Left colon (tissue), 2 donors: ENCODE measurements at places on chromosomes 5 and 9. TPM values are rescaled to one million over a fixed set of nuclear protein-coding genes. Genes with fewer than 3 reads are reported as not detected.

DNA sequence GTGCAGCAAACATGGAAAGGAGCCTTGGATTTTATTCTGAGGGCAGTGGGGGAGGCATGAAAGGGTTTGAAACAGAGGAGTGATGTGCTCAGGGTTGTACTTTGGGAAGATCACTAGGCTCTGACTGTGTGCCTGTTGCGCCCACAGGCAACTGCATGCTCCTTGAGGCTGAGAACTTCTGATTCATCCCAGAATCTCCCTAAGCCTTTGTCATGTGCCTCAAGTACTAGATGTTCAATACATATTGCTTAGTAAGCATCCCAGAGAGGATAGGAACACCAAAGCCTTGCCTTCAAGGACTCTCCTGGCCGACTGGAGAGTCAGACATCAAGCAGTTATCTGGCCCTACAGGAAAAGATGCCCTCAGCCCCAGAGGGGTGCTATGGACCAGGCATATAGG lies 54.1 kb downstream of the ARHGEF37 start:
- no peak for DNase-seq

GRCh38 chr9:109831998-109832658 lies 52.1 kb downstream of the PALM2AKAP2 start:
- DNase-seq: no peak

DNA sequence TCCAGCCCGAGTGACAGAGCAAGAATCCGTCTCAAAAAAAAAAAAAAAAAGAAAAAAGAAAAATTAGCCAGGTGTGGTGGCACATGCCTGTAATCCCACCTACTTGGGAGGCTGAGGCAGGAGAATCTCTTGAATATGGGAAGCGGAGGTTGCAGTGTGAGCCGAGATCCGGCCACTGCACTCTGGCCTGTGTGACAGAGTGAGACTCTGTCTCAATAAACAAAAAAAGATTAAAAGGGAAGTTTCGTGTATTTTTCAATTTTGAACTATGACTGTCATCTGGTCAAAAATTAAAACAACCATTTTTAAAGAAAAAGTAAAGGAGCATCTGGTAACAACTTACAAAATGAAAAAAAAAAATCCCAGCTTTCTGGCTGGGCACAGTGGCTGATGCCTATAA lies 36.3 kb upstream of the PLIN2 start:
- no peak for DNase-seq

DNA sequence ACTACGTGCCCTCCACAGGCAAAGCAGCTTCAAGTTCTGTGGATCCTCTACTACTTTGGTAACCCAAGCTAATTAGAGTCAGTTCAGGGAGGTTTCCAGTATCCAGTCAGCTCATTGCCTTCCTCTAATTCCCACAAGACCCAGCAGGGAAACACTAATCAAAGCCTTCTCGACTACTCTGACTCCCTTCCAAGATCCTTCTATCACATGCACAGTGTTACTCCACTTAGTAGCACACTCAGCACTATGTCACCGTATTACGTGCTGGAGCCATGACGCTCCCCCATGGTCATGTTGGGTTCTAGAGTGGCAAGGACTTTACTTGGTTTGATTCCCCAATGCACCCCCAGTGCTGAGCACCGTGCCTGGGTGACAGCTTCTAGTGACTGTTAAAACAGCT lies 53.0 kb downstream of the DCP2 start:
- no peak for DNase-seq

DNA sequence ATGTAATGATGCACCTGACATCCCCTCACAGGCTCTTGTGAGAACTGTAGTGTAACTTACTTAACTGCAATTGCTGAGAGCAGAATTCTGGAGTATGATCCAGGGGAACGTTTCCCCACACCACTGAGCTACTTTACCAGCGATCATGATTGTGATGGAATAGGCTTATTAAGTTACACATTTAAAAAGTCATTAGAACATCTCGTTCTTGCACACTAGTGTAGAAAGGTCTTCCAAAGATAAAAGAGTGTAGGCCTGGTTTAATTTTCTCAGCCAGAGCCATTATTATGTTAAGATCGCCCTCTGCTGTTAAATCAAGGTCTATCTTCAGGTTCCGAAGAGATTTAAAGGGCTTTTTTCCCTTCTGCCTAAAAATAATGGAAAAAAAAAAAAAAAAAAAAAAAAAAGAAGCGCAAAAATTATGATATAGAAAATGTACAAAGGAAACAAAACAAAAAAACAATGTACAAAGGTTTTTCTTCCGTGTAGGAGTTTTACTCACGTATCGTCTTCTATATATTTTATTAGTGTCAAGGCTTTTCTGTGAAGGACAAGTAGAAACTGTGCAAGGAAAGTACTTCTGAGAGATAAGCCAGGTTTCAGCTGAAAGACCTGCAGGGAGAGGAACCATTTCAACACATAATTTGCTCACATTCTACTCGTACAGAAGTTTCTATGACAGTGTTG lies 18.6 kb upstream of the MOB3B start:
- no peak for DNase-seq

DNA sequence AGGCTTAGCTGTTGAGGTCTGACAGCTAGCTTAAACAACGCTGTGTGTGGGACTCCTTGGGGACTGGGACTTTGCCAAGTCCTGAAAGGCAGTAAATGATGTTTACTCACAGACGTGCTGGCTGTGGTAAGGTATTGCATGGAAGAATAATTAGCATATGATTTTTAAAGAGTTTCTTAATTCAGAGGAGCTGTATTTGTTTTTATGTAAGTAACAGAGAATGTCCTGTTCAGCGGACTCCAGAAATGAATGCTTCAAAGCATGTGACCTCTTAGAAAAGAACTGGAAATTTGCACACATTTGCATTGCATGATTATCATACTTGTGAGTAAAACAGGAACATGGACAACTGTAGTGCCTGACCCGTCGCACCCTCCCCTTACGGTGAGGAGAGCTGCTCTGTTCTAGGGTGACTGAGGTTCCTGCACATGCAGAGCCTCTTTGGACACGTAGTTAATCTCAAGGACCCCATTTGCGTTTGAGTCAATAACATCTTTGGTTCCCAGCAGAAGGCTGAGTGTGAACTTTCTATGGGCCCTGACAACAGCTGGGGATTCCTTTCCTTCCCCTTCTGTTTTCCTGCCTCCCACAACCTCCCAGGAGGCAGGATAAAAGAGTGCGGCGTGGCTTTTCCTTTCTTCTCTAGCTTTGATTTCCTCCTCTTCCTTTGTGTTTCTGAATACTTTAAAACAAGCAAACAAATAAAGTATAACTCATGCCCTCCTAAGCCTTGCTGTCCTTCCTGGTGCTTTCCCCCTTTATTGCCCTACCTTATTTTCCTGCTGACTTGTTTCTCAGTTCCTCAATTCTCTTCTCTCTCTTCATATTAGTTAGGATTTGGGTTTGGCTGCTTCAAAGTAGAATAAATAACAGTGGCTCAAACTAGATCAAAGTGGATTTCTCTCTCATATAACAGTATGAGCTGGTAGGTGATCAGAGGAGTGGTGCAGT lies 157.2 kb upstream of the CD180 start:
- DNase-seq: no peak

DNA sequence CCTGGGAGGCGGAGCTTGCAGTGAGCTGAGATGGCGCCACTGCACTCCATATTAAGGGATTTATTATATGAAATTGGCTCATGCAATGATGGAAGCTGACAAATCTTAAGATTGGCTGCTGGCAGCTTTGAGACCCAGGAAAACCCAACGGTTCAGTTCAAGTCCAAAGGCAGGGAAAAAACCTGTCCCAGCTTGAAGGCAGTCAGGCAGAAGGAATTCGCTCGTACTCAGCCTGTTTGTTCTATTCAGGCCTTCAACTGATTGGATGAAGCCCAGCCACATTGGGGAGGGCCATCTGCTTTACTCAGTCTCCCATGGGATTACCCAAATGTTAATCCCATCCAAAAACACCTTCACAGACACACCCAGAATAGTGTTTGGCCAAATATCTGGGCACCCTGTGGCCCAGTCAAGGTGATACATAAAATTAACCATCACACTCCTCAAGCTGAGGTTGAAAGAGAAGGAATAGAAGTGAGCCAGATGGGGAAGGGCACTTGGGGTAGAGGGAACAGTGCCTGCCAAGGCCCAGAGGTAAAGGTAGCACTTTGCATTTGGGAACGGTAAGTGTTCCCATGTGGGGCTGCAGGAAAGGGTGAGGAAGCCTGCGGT lies 8.5 kb upstream of the ORM1 start:
- DNase-seq: no peak

DNA sequence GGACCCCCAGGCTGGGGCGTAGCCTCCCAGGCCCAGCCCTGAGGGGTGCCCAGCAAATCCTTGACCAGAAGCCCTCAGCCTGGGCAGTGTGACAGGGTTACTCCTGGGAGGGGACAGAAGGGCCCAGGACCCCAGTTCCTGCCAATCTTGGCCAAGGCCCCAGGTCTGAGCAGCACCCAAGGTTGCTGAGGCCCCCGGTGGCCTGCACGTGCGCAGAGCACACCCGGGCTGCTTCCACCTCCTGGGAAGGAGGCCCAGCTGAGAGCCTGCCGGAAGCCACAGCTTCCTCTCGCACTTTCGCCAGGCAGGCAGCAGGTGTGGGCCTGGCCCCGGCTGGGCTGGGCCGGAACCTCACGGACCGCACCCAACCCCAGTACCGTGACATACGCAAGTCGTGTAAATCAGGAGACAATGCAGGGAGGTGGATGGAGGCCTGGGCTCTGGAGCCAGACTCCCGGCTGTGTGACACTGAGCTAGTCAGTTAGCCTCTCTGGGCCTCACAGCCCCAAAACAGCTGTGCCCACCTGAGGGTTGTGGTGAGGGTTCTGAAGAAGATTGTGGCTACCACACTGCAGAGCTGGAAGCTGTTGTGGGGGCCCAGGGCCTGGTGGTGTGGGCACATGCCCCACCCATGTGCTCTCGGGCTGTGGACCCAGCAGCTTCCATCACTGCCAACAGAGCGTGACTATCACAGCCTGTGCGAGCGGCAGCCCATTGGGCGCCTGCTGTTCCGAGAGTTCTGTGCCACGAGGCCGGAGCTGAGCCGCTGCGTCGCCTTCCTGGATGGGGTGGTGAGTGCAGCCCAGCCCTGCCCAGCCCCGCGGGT lies 5.1 kb downstream of the GRK6 start:
- DNase-seq: peak; percentile 64

Gene LCP2
- total RNA-seq: 15.5 TPM

Gene CLTA
- total RNA-seq: 200 TPM

Gene KCNN2
- 0.49 TPM for total RNA-seq

Gene TPD52L3
- total RNA-seq: not detected

Gene GPRIN1
- 1.7 TPM for total RNA-seq

Gene PRKACG
- total RNA-seq: not detected
